AG08396 (cell line): ENCODE measurements at places on chromosomes 3 and 15.

- DNase-seq = no peak
These were observed 37.7 kb downstream of the ZDHHC23 start for GRCh38 chr3:113985541-113985940.

DNA sequence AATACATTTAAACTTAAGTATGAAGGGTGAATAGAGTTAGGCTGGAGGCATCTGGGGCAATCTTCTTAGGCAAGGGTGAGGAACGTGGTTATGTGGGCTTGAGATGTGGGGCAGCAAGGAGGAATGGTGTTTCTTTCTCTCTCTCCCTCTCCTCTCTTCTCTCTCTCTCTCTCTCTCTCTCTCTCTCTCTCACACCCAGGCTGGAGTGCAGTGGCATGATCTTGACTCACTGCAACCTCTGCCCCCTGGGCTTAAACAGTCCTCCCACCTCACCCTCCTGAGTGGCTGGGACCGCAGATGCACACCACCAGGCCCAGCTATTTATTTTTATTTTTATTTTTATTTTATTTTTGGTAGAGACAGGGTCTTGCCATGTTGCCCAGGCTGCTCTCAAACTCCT lies 4.0 kb upstream of the MGA start:
- DNase-seq = no peak

DNA sequence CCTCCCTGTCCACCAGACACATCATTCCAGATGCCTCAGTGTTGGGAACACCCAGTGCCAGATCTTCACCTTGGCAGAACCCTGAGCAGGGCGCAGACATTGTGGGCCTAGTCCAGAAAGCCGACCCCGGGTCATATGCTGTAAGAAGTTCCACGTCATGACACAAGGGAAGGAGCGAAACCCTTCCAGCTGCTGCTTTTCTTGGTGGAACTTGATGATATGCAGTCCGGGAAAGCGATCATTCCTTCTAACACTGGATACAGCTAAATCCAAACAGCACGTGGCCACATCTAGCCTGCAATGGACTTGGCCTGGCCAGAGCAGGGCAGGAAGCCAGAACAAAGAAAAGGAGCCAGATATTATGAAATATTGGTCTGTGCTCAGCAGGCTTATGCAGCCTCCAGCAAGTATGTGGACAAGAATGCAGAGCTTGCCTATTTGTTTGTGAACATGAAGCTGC lies 22.0 kb downstream of the GASK1A start:
- peak; percentile 87 for DNase-seq

DNA sequence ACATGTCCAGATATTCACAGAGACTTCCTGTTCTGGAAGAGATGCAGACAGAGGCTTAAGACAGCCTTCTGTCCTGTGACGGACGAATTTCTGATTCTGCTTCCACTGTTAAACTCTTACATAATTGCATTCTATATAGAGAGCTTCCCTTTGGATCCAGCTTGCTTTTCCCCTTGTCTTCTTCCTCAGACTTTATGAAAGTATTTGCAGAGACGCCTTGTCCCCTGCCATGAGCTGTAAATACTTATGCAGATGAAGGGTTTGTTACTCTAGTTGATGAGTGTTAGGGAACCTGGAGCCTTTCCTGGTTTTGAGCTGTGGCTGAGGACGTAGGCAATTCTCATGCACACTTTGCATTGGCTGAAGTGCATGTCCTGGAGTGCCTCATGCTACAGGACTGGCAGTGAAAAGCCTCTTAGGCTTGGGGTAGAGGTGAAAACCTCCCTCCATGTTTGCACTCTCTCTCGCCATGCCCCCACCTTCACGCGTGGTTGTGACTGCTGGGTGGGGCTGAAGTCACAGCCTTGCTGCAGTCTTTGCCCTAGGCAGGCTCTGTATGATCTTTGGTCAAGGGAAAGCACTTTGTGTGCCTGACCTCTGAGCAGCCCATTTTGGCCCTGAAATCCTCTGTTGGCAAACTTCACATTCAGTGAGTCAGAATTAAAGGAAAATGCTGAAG lies 286.6 kb downstream of the PTPRG start:
- DNase-seq = no peak

DNA sequence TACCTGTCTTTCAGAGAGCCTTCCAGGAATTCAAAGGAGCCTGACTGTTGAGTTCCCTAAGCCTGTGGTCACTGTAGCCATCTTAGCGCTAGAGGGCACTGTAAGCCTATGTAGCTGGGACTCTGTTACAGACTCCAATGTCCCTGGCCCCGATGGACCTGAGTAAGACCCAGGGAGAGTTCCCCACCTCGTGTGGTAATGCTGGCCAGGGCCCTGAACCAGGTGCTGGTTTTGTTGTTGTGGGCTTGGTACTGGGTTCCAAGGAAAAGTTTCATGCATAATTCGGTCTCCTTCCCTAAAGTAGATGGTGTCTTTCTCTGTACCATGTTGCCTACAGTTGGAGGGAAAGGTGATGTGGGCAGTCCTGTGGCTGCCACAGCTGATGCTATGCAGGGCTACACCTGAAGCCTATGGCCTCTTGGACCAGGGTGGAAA lies 32.4 kb downstream of the CDAN1 start:
- DNase-seq = peak; percentile 78

GRCh38 chr3:66395635-66396034 lies 105.2 kb downstream of the LRIG1 start:
- no peak for DNase-seq

DNA sequence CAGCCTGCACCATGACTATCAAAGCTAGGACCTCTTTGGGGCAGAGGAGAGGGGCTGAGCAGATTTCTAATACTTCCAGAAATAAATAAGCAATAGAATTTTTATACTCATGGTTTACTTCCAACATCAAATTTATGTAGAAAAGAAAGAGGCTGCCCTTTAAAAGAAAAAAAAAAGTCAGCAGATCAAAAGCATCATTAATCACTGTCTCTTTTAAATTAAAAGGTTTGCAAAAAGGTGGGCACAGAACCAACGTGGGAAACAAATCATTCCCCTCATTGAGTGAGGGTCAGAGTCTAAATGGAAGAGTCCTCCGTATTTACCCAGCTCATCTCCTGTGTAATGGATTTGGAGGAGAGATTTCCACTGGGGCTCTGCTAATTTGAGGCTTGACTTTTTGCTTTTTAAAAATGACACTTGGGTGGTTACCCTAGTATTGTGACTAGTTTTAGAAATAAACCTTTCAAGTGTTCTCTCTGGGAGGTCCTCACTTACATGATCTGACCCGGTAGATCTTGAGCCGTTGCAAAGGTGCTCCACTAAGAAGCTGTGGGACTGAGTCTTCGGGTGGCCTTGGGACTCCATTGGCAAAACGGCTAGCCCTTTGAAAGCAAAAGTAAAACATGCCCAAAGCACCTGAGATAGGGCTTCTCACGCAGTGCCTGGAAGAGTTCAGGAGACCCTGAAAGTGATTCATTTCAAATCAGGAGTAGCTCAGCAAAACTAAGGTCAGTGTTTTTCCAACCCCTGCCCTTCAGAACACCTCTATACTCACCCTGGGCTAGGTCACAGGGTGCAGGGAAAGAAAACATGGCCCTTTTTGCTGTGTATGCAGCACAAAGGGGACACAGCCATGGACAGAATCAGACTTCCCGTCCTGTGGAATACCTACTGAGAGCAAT lies 320.9 kb downstream of the FOXP1 start:
- no peak for DNase-seq
